ENCODE measurements at places on chromosomes 13 and 19. TPM values are rescaled to one million over a fixed set of nuclear protein-coding genes. Genes with fewer than 3 reads are reported as not detected.

NAPSA gene
- 5.3 TPM for total RNA-seq

CABP5 gene
- not detected for total RNA-seq

ZNF793 gene
- total RNA-seq: 6.1 TPM

EID2B gene
- total RNA-seq: 7.4 TPM

DNA sequence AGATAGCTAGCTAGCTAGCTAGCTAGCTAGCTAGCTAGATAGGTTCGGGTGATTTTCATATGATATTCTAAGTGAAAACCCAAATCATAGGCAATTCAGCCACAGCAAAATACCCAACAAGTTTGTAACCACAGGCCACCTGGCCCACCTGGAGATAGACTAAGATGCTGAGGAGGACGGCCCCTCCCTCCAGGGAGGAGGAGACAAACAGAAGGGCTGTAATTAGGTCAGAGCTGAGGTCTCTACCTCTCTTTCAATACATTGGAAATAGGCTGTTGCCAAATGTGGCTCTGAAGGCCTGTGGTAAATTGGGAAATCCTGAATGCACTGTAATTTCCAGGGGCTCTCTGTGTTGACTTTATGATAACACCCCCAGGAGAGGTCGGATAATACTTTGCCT, 382.2 kb downstream of the FGF9 start:
- no peak for DNase-seq

- no peak for DNase-seq
Observed at GRCh38 chr13:20847296-20847695, 55.2 kb downstream of the XPO4 start.

LYPD3 gene
- 0.23 TPM for total RNA-seq

- DNase-seq: no peak
Observed at GRCh38 chr13:28318496-28318895, 176.4 kb downstream of the FLT1 start.

FAM216B gene
- total RNA-seq: not detected

GRCh38 chr13:95197548-95197947, 103.7 kb downstream of the ABCC4 start:
- DNase-seq: no peak

GRCh38 chr13:109844396-109844795, 58.0 kb upstream of the IRS2 start:
- no peak for DNase-seq

- DNase-seq: no peak
Observed at GRCh38 chr13:30881191-30881651, 24.9 kb upstream of the MEDAG start.

DNA sequence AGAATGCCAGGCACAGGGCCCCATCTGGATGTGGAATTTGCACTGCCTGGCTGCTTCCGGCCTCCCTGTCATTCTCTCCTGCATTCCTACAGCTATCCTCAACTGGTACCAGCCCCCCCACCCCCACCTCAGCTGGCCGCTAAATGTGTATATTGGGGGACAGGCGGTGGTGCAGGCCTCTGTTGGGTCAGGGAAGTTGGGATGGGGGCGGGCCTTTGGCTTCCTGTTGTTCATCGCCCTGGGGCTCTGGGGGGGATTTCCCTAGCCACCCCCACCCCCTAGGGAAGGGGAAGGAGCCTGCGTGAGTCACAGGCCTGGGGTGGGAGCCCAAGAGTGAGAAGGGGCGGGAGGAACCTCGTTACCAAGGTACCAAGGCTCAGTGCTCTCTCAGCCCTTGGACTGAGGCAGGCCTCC, 10.6 kb downstream of the POU2F2 start:
- DNase-seq: peak; percentile 82

- no peak for DNase-seq
Observed at GRCh38 chr13:45878966-45879365, 27.4 kb upstream of the SIAH3 start.

DNA sequence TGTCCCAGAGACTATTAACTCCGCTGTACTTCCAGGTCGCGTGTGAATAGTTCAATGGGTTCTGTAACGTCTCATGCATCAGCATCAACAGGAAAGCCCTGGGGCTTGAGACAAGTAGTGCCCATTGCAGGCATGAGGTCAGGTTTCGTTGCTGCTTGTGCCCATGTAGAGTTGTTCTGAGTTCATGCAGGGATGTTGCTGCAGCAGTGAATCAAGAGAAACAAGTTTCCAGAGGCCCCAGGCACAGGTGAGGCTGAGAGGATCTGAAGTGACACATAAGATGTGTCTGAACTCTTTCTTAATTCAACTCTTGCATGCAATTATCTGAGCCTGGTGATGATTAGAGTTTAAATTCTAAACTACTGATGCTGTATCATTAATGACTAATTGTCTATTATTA, 8.6 kb upstream of the ZNF283 start:
- DNase-seq: no peak

- no peak for DNase-seq
Observed at GRCh38 chr13:110334256-110334655, 27.2 kb downstream of the COL4A2 start.

PSG7 gene
- not detected for total RNA-seq

PCP2 gene
- 0.56 TPM for total RNA-seq

DNA sequence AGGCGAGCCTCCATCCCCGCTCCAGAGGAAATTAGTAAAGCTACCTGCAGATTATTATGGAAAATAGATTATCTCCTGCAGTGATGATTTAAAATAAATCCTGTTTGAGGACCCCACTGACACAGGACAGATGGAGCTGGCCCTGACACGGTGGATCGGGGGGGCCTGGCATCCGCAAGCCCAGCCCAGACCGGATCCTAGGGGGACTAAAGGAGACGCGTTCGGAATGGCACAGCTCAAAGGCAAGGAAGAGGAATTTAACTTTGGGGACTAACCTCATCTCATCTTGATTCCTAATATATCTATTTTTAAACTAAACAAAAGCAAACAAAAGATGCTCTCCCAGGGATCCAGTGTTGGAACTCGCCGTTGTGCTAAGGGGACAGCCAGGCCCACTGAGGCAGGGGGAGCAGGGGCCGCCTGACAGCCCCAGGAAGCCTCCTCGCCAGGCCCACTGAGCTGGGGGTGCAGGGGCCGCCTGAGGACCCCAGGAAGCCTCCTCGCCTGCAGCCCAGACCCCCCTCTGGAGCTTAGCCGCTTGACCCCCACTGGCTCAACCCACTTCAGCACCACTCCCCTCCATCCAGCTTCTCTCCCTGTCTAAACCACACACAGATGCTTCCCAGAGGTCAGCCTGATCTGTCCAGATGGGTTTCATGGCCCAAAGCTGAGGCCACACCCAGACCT, 78.6 kb downstream of the SPACA7 start:
- peak; percentile 29 for DNase-seq

GRCh38 chr19:35740108-35740422, 2.2 kb downstream of the IGFLR1 start:
- DNase-seq: no peak

GRCh38 chr13:49454388-49455006, 10.4 kb downstream of the SETDB2 start:
- DNase-seq: no peak

ZNF682 gene
- total RNA-seq: 13.7 TPM

DNA sequence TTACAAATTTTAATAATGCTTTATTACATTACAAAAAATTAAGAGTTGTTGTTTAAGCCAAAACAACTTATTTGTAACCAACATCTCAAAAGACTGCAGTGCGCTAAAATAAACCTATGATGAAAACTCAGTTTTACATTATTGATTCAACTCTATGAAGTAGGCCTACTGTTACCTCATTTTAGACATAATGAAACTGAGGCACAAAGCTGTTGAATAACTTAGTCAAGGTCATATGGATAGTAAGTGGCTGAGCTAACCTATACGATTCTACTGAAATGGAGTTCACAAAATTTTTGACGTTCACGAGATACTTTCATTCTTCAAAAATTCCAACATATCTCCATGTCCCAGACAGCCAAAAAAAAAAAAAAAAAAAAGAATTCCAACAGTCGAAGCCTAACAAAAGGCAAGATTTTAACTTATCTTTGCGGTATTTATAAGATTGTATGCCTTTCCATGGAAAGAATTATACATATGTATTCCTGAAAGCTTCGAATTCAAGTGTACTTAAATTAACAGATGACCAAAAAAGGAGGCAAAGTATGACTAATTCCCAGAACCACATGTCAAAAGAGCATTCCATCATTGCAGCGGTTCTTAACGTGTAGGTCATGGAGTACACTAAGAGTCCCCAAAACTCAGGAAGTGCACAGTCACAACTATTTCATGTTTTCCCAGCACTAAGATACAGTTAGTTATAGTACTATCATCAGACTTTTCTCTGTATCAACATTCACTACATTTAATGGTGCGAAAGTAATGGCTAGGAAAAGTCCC, 69.4 kb downstream of the PSPC1 start:
- no peak for DNase-seq

- DNase-seq: no peak
Observed at GRCh38 chr13:29817604-29818378, 32.6 kb downstream of the UBL3 start.

- DNase-seq: no peak
Observed at GRCh38 chr13:113599391-113599790, 14.8 kb downstream of the TFDP1 start.

FCGBP gene
- total RNA-seq: 3.2 TPM
